ENCODE measurements at places on chromosomes 5 and 9.
A peak's percentile ranks its signal among the peaks of the same experiment; 100 is the strongest.

DNA sequence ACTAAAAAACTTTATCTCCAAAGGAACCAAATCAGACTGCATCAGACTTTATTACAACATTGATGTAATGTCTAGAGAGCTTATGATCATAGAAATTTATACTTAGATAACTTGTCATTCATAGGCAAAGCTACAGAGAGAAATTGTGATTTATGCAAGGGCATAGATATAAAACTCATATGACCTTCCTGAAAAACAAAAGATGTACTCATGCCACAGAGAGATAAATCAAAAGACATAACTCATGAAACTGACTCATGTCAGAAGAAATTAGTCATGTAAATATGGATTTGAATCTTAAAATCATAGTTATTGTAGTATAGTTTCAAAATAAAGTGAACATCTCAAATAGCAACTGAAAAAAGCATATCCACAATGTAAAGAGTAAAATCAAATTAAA, 186.2 kb downstream of the GABBR2 start:
- DNase-seq = no peak

GRCh38 chr5:3858524-3858923, 262.9 kb downstream of the IRX1 start:
- no peak for DNase-seq

DNA sequence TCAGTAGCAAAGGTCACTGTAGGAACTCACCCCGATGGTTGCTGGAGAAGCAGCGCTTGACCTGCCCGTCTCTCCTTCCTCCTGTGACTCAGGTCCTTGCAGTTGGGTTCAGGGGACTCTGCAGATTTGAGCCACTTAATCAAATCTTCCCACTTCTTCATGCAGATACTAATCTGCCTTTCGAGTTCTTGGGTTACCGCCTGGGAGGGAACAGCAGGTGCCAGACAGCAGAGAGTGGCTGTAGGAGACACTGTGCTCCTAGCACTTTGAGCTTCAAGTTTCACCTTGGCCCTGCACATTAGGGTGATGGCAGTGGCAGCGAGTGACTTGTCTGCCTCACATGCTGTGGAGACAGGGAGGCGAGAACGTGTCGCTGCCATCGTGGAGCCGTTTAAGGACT, 478.3 kb downstream of the PSAT1 start:
- DNase-seq = no peak

DNA sequence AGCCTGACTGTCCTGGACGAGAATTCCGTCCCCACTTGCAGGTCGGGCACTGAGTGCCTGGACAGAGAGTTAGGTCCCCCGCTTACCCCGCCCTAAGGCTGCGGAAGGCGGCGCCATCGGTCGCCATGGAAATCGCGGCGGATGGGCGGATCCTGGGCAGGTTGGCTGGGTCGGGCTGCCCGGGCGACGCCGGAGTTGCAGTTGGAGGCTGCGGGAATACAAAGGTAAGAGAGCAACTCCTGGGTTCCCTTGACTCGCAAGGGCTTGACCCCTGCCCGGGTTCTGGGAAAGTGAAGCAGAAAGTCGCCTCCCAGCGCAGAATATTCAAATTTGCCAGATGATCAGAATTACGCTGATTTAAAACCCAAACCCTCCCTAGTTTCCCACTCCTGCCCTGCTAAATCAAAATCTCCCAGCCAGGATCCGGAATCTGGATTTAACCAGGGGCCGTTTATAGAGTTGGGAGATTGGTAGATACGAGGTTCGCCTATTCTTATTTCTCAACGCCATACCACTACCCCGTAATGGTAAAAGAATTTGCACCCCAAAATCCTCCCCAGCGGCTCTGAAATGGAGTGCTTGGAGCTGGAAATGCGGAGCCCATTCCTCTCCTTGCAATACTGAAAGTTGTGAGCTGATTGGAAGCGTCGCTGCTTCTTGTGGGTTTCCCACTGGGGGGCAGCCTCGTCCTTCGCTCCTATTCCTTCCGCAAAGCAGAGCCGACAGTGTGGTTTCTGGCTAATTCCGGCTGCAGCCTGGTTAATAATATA, 156.4 kb upstream of the RASEF start:
- DNase-seq = peak; percentile 69

- DNase-seq = no peak
Observed at GRCh38 chr5:132221781-132222648, 5.6 kb downstream of the P4HA2 start.

GRCh38 chr9:110180511-110181434, 27.2 kb downstream of the C9orf152 start:
- DNase-seq = peak; percentile 81

GRCh38 chr5:14678773-14679334, 14.3 kb downstream of the OTULIN start:
- DNase-seq = no peak

DNA sequence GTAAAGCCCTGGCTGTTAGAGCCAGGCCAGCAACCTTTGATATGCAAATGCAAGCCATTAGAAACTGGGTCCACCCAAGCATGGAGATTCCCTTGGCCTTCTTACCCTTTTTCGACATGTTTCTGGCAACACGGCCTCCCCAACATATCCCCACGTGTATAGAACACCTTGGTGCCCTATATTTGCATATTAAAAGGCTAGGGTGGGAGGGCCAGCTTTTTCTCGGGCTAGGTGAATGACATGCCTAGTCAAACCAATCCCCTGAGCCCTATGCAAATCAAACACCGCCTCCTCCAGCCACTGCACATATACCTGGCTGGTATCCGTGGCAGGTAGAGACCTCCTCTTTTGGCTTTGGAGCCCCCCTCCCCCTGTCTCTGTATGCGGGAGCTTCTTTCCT, 55.6 kb upstream of the ZFR start:
- no peak for DNase-seq

DNA sequence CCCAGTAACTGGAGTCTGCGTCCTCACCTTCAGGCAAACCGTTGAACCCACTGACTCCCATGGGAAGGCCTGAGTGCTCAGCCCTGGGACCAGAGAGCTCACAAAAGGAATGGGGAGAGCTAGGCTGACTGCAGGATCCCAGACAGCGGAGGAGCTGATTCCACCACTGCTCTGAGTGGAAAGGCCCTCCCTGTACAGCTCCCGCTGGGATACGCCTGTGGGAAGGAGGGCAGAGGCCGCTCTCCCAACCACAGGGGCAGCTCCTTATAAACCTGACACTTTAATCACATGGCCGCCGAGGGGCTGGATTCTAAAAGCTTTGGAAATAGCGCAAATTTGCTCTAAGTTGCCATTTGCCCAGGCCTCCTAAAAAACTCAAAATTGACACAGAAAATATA, 37.1 kb downstream of the DBH start:
- DNase-seq = no peak

DNA sequence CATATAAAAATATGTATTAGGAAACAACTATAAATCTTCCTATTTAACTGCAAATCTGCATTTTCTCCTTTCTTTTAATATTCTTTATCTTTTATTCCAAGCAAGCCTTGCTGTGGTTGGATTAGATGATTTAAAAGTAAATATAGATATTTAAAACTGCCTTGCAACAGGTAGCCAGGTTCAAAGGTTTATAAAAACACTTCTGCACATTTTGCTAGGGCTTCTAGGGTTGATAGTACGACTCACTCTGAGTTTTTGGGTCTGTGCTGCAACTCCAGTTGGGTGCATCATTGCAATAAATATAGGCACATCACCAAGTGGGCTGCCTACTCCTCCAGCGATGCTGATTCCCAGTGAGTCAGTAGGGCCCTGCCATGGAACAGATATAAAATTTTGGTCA, 167.7 kb downstream of the MPDZ start:
- DNase-seq = no peak

GRCh38 chr9:93024986-93025630, 33.4 kb upstream of the SUSD3 start:
- no peak for DNase-seq

GRCh38 chr9:31776471-31776870, 608.0 kb upstream of the ACO1 start:
- no peak for DNase-seq

DNA sequence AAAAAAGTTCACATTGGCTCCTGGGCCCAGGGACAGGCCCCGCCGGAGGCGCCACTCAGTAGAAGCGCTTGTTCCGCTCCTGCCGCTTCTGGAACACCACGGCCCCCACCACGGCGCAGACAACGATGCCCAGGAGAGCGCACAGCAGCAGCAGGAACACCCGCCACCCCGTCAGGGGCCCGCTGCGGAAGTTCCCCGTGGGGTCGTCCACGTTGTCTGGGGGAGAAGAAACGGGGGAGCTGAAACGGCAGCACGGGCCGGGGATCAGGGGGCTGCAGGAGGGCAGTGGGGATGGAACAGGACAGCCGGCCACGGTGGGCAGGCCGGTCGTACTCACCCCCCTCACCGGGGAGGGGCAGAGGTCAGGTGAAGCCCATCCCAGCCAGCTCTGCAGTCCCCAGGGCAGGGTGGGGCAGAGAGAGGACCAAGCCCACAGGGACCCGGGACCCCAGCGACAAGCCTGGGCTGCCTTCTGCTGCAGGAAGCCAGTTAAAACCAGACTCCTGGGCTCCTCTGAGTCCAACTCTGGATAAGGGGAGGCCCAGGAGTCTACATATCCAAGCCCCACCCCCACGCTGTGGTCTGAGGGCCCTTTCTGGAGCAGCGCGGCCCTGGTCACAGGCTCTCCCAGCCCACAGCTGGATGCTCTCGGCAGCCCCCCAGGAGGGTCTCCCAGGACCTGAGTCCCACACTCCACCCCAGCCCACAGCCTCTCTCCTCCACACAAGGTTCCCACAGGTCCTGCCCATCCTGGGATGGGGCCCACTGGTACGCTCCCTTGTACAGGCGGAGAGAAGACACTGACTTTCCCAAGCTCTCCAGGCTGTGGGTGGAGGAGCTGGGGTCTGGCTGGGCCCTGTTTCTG, 19.2 kb downstream of the LMAN2 start:
- DNase-seq = no peak

DNA sequence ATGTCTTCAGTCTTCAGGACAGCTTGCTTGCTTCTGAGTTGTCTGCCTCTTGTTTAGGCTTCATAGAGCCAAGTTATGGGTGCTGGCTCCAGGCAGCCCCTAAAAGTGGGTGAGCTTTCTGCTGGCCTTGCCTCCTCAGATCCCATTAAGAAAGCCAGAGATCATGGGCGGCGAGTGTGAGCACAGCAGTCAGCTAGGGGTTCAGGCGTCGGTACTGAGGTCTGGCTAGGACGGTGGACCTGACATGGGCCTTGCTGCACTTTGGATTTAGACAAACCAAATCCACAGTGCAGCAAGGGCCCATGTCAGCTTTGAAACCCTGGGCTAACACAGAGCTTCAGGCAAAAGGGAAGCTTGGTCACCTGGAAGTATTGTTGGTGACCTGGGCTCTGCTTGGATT, 17.6 kb downstream of the PSAT1 start:
- DNase-seq = no peak

DNA sequence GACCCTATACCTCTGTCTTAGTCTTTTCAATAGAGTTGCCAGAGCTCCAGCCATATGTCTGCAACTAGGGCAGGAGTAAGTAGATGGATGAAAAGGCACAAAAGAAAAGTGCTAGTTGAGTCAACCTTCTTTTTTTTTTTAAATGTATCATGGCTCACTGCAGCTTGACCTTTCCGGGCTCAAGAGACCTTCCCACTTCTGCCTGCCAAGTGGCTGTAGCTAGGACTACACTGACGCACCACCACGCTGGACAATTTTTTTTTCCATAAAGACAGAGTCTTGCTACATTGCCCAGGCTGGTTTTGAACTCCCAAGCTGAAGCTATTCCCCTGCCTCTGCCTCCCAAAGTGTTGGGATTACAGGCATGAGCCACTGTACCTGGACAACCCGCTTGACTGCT, 27.3 kb downstream of the FOXE1 start:
- DNase-seq = no peak

DNA sequence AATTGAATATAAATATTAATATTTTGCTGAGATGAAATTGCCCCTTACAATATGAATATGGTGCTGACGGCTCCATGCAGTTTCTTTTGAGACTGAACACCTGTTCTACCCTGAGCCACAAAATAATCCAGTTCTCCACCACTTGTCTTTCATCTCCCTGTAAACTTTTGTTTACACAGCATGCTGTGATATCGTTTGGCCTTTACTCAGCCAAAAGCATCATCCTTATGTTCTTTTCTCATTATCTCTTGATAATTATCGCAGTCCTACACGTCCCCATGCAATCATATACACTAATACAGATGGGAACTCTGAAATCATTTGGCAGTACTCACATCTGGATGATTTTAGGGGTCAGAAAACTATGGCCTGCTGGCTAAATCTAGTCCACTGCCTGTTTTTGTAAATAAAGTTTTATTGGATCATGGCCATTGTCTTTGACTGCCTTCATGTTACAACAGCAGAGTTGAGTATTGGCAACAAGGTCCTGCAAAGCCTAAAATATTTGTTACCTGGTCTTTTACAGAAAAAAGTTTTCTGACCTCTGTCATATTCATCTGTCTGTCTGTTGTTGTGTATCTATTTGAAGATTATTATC, 53.3 kb downstream of the AOPEP start:
- DNase-seq = no peak

- DNase-seq = no peak
Observed at GRCh38 chr5:159488516-159488915, 158.2 kb upstream of the IL12B start.

DNA sequence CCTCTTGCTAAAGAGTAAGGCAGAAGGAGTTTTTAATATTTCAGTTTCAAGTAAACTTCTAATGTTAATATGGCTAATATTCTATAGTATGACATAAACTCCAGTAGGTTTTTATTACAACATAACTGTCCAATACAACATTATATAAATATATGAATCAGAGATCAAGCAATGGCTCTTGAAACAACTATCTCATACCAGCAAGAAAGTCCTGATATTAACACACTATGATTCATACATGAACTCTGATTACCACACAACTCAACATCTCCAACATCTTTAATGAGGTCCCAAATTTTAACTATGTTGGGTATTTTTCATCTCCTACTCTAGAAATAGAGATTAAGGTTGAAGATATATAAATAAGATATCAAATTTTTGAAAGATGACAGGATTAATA, 878.3 kb downstream of the TLE1 start:
- no peak for DNase-seq
